ENCODE measurements at places on chromosomes 7 and 10. TPM values are rescaled to one million over a fixed set of nuclear protein-coding genes. Genes with fewer than 3 reads are reported as not detected.

The CH25H gene
- 7.8 TPM for total RNA-seq

The SEMA3A gene
- total RNA-seq, result 12.0 TPM

The FAM131B gene
- 0.90 TPM for total RNA-seq

The ITPRID1 gene
- total RNA-seq, result not detected

The LRRTM3 gene
- not detected for total RNA-seq

The AKR1C8 gene
- total RNA-seq, result 0.55 TPM

The PPP3CB gene
- total RNA-seq, result 38.0 TPM

DNA sequence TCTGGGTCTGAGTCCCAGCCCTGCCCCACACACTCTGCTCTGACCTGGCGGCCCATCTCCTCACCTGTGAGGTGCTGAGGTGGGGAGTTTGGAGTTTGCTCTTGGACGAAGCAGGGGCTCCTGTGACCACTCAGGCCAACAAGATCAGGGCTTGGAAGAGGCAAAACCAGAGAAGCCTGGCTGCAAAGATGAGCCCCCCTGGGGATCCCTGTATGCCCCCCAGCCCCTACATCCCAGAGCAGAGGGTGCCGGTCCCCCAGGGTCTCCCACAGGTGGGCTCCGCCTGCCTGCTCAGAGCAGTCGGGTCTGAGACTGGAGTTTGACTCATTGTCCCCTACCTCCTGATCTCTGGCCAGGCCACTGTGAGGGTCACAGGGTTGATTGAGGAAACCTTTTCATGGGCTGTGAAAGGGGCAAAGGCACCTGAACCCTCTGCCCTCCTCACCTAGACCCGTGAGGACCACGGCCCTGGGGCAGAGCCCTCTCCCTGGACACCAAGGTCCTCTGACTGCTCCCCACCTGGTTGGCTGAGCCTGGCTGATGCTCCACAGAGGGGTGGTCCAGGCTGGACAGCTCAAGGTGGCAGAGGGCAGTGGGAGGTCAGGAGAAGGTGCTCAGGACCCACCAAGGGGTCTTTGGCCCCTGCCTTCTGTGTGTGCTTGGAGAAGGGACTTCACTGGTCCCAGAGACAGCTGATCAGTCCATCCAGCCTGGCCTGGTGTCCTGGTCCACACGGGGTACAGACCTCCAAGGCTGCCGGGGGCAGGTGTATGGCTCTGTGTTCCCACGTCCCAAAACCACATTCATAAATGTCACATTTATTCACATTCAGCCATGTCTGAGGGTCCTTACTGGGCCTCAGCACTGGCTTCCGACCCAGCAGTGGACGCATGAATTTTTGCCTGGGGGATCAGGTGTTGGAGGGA lies 9.1 kb upstream of the SCART1 start:
- no peak for DNase-seq

GRCh38 chr10:132650611-132651250 lies 113.1 kb downstream of the INPP5A start:
- DNase-seq, result no peak

- DNase-seq, result no peak
These were observed 91.2 kb upstream of the MYL10 start for GRCh38 chr7:101720324-101720723.

- DNase-seq, result no peak
These were observed 11.8 kb downstream of the TTYH3 start for GRCh38 chr7:2643386-2644219.
